ENCODE measurements at places on chromosomes 5 and 9.

GRCh38 chr5:107294211-107294550 is 376.6 kb downstream of the EFNA5 start:
- no peak for DNase-seq

DNA sequence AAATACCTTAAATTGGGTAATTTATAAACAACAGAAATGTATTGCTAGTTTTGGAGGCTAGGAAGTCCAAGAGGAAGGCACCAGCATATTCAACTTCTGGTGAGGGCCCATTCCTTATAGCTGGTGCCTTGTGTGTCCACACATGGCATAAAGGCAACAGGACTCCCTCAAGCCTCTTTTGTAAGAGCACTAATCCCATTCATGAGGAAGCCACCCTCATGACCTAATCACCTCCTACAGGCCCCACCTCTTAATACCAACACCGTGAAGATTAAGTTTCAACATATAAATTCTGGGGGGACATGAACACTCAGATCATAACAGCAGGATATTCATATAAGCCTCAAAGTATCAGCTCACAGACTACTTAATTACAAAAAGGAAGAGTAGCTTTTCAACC is 4.0 kb upstream of the PLAC8L1 start:
- DNase-seq = no peak

GRCh38 chr9:132753593-132753880 is 83.3 kb downstream of the GTF3C4 start:
- no peak for DNase-seq

DNA sequence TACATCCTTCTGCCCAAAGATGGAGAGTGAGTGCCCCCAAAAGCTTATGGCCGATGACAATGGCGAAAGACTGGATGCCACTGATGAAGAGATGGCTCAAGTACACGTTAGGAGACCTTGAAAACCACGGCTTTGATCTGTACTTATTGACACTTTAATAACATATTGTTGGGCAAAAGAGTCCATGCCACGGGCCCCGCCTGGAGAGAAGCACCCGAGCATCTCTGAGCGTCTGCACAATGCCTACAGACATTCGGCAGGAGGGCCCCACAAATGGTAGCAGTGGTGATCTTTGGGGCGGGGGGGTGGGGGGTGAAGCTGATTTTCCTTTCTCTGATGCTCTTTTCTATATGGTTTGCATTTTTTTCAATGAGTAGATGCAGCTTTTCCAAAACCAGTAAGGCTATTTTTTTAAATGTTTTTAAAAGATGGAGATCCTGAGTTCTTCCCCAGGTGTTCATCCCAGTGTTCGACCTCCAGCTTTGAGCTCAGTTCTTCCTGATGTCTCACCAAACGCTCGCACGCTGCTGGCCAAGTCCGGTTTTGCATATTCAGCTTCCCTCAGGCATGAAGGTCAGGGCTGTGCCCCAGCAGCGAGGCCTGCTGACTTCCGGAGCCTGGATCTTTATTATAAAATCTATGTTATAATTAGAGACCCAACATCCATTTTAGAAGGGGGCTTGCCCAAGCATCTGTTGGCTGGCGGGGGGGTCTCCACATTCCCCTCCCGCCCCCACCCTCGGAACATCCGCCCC is 34.3 kb upstream of the BARHL1 start:
- no peak for DNase-seq
